Thoracic aorta (tissue), 2 donors: ENCODE measurements at places on chromosomes 11 and 22.
A peak's percentile ranks its signal among the peaks of the same experiment; 100 is the strongest.

- H3K27ac ChIP-seq, result peak overlapping the region; percentile 68
- H3K4me3 ChIP-seq, result peak overlapping the region; percentile 75
- H3K36me3 ChIP-seq, result no peaks in the 10 kb centered on the region
- peaks cover 30% of the 10 kb centered on the region for H3K4me1 ChIP-seq
- no peak for DNase-seq
- no peaks in the 10 kb centered on the region for H3K27me3 ChIP-seq
These were observed 56.0 kb downstream of the JAM3 start for GRCh38 chr11:134124660-134125451.

GRCh38 chr11:27255447-27255828 lies 107.6 kb downstream of the CCDC34 start:
- no peak for DNase-seq
- H3K36me3 ChIP-seq, result no peaks in the 10 kb centered on the region
- no peak overlapping the region for H3K27ac ChIP-seq
- no peaks in the 10 kb centered on the region for H3K4me1 ChIP-seq
- H3K4me3 ChIP-seq, result no peak overlapping the region

- H3K4me3 ChIP-seq, result no peak overlapping the region
- H3K27ac ChIP-seq, result no peak overlapping the region
- H3K27me3 ChIP-seq, result no peaks in the 10 kb centered on the region
- no peak for DNase-seq
- no peaks in the 10 kb centered on the region for H3K4me1 ChIP-seq
These were observed 42.5 kb downstream of the INSC start for GRCh38 chr11:15157181-15157580.

GRCh38 chr11:61112575-61112974 lies 10.3 kb downstream of the CD5 start:
- no peaks in the 10 kb centered on the region for H3K4me1 ChIP-seq
- no peak overlapping the region for H3K27ac ChIP-seq
- no peaks in the 10 kb centered on the region for H3K36me3 ChIP-seq
- no peak for DNase-seq

- peak overlapping the region; percentile 84 for H3K4me3 ChIP-seq
- H3K27me3 ChIP-seq, result no peaks in the 10 kb centered on the region
- H3K27ac ChIP-seq, result peak overlapping the region; percentile 63
These were observed 23.0 kb downstream of the LMO2 start for GRCh38 chr11:33868647-33869461.

- no peak overlapping the region for H3K4me3 ChIP-seq
- DNase-seq, result no peak
- no peak overlapping the region for H3K27ac ChIP-seq
- no peaks in the 10 kb centered on the region for H3K4me1 ChIP-seq
These were observed 53.1 kb downstream of the ARRB1 start for GRCh38 chr11:75298191-75298975.

DNA sequence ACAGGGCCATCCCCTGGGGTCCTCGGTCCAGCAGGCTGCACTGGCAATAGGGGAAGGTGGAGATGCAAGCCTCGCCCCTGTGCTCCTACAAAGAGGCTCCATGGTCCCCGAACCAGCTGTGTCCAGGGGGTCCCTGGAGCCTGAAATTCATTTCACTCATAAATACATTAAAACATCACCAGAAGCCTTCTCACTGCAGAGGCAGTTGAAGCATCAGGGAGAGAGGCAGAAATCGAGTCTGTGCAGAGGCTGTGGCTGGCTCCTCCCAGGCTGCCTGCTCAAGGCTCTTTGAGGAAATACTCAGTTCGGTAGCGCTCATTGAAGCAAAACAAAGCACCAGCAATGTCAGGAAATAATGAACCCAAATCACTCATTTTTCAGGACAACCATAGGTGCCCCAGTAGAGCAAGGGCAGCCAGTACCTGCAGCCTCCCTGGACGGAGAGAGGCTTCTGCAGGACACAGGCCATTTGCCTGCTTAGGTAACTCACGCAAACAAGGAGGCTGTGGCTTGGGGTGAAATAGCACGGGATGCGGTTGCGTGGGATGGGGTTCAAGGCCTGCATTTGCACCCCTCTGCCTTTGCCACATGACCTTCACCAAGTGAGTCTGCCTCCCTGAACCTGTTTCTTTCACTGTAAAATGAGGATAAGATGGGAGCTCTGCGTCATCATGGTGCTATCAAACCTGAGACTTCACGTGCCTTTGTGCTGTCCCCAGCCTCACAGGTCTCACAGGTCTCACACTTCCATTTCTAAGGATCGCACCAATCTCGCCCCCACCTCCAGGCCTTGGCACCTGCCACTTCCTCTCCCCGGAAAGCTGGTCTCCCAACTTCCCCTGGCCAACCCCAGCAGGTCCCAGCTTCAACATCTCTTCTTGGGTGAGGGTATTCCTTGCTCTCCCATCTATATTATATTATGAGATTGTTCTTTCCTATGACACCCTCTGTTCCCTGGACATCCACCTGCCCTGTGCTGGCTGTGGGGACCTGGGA lies 84.3 kb upstream of the SHISAL1 start:
- no peak overlapping the region for H3K27ac ChIP-seq
- H3K4me3 ChIP-seq, result no peak overlapping the region
- H3K36me3 ChIP-seq, result no peaks in the 10 kb centered on the region
- no peaks in the 10 kb centered on the region for H3K4me1 ChIP-seq
- no peaks in the 10 kb centered on the region for H3K27me3 ChIP-seq
- DNase-seq, result no peak

GRCh38 chr11:69105461-69106030 lies 50.2 kb upstream of the SMIM38 start:
- no peak overlapping the region for H3K4me3 ChIP-seq
- H3K27me3 ChIP-seq, result no peaks in the 10 kb centered on the region
- no peak for DNase-seq

DNA sequence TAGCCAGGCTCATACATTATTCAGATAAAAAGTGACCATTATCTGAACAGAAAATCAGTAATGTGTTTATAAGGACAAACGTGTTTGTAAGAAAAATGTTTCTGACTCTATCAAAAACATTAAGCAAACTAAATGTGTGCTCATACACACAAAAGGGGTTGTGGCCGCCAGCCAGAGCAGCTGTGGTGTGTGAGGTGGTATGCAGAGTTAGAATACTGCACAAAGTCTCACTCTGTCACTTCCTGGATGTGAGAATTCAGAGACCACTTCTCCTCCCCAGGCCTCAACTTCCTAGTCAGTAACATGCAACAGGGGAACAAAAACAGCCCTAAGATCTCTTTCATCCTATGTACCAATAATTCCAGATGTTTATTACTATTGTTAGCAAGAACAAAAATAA lies 9.4 kb downstream of the OR5B21 start:
- H3K27ac ChIP-seq, result no peak overlapping the region
- H3K36me3 ChIP-seq, result no peaks in the 10 kb centered on the region
- no peak overlapping the region for H3K4me3 ChIP-seq
- H3K4me1 ChIP-seq, result peaks cover 5% of the 10 kb centered on the region

- no peaks in the 10 kb centered on the region for H3K36me3 ChIP-seq
- no peak overlapping the region for H3K27ac ChIP-seq
- H3K4me1 ChIP-seq, result peaks cover 29% of the 10 kb centered on the region
- H3K4me3 ChIP-seq, result no peak overlapping the region
- DNase-seq, result no peak
These were observed 185.0 kb downstream of the ADAMTS15 start for GRCh38 chr11:130633466-130633865.

DNA sequence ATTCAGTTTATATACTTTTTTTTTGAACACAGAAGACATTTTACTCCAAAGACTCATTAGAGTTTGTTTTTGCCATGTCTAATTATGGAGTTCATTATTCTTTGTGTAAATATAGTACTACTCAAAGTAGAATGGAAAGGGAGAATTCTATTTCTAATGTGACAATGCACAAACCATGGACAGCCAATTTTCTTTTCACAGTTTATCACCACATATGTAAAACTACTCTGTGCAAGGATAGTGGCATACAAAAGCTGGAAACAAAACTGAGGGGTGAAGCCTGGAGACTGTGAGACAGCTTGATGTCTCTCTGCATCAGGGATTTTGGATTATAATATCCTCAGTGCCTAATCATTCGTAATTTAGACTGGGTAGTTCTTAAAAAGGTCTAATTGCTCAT lies 75.5 kb downstream of the LUZP2 start:
- no peaks in the 10 kb centered on the region for H3K36me3 ChIP-seq
- no peak overlapping the region for H3K4me3 ChIP-seq
- no peaks in the 10 kb centered on the region for H3K4me1 ChIP-seq

DNA sequence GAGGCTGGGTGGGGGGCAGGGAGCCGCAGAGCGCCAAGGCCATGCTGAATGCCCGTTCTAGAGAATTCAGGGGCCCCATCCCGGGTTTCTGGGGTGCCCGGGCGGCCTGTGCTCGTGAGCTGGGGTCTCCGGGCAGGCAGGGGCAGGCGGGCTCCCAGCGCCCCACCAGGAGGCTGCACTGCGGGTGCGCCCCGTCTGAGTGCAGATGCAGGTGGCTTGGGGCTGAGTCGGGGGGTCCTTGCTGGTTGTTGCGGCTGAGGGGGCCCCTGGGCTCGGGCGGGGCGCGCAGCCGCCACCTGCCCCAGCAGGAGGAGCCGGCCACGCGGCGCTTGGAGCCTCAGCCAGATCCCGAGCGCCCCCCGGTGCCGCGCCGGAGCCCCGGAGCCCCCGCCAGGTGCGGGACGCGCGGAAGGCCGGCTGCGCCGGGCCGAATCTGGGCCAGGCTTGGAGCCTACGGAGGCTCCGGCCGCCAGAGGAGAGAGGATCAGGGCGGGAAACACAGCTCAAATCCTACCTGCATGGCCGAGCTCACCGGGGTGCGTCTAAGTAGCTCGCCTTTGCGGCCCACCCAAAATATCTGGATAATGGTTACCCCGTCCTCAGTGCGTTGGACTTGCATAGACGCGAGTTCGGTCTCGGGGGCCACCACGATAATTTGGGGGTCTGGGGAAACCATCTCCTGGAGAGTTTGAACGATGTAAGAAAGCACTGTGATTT lies 590 bp upstream of the IGF2 start:
- peaks cover 10% of the 10 kb centered on the region for H3K27me3 ChIP-seq
- no peak overlapping the region for H3K4me3 ChIP-seq
- H3K4me1 ChIP-seq, result peaks cover 33% of the 10 kb centered on the region
- H3K27ac ChIP-seq, result no peak overlapping the region

GRCh38 chr11:102807921-102808320 lies 10.0 kb upstream of the MMP1 start:
- no peak overlapping the region for H3K4me3 ChIP-seq
- no peaks in the 10 kb centered on the region for H3K4me1 ChIP-seq

DNA sequence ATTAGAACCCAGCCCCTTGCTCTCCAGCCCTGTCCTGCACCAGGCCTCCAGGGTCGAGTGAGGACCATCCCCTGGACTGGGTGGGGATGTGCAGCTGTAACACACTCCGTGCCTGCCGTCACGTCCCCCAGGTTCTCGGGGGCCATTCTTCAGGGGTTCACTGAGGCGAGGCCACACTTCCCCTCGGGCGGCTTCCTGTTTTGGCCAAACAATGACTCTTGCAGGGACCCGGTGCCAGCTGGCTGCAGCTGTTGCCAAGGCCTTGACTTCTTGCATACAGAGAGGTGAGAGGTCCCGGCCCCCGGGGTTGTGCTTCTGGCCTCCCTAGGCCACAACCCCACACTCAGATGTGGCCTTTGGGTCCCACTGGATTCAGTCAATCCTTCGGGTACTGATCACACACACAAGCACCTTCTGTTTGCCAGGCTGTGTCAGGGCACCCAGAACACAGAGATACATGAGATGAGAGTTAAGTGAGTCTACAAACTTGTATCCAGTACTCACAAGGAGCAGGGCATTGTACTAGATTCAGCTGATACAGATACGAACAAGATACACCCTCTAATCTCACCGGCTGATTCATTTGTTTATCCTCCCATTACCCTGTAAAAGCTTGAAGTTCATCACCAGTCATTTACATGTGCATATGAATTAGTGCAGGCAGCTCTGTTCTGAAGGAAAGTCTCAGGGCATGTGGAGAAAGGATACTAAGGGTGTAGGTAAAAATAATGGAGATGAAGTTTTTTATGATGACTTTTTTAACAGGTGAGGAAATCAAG lies 32.9 kb downstream of the LRRC32 start:
- H3K36me3 ChIP-seq, result no peaks in the 10 kb centered on the region
- no peak overlapping the region for H3K27ac ChIP-seq
- no peak for DNase-seq
- no peaks in the 10 kb centered on the region for H3K27me3 ChIP-seq
- H3K4me3 ChIP-seq, result no peak overlapping the region

GRCh38 chr22:33352768-33353167 lies 294.6 kb upstream of the SYN3 start:
- H3K27ac ChIP-seq, result no peak overlapping the region
- DNase-seq, result no peak
- no peaks in the 10 kb centered on the region for H3K27me3 ChIP-seq
- H3K36me3 ChIP-seq, result no peaks in the 10 kb centered on the region
- peaks cover 9% of the 10 kb centered on the region for H3K4me1 ChIP-seq

DNA sequence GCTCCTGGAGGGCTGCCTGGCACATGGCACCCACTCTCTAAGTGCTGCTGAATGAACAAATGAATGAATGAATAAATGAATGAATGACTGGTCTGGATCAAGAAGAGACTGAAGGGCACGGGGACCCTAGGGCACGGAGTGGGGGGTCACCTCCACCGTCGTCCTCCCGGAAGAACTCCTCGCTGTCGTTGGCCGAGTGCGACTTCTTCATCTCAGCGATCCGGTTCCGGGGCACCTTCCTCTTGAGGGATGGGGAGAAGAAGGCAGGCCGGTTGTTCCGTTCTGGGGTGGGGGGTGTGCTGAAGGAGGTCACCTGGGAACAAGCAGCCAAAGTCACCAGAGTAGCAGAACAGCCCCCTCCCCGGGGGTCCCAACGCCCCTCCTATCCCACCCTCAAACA lies 36.0 kb downstream of the NUP50 start:
- H3K36me3 ChIP-seq, result peaks cover 78% of the 10 kb centered on the region
- no peaks in the 10 kb centered on the region for H3K4me1 ChIP-seq
- H3K27me3 ChIP-seq, result no peaks in the 10 kb centered on the region
- DNase-seq, result no peak
- no peak overlapping the region for H3K27ac ChIP-seq

DNA sequence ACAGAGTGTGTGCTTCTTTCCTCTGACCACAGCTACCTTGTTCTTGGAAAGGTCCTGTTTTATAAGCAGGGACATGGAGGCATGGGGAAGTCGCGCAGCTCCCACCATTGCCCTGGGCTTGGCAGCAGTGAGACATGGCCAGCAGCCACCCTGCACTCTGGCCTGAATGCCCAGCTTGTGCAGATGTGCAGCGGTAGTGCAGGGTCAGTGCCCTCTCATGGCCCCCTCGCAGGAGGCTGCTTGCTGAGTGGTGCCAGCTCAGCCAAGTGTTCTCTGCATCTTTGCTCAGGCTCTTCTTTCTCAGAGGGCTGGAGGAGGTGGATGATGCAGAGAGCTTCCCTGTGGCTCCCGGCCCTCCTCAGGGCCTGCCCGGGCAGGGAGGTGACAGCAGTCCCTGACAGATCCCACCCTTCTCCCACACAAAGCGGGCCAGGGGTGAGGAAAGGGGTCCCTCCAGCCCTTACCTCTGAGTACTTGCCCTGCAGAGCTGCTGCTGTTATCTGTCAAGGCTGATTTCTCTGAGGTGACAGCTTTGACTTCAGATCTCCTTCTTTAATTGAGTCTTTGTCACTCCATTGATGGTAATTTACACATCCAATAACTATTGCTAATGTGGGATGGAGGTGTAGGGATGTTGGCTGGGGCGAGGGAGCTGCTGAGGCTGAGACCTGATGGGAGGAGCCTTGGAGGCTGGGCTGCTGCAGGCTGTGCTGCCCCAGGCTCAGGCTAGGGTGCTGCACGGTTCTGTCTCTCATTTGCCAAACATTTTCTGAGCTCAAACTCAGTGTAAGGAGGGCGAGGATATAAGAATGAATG lies 47.4 kb upstream of the B3GAT1 start:
- DNase-seq, result no peak
- no peak overlapping the region for H3K4me3 ChIP-seq
- no peaks in the 10 kb centered on the region for H3K4me1 ChIP-seq
- no peaks in the 10 kb centered on the region for H3K36me3 ChIP-seq
- no peaks in the 10 kb centered on the region for H3K27me3 ChIP-seq

GRCh38 chr11:58330861-58331260 lies 28.0 kb downstream of the OR5B17 start:
- H3K27me3 ChIP-seq, result no peaks in the 10 kb centered on the region
- H3K4me3 ChIP-seq, result no peak overlapping the region
- no peaks in the 10 kb centered on the region for H3K36me3 ChIP-seq
- no peaks in the 10 kb centered on the region for H3K4me1 ChIP-seq
